ENCODE measurements at places on chromosomes 16 and 17. TPM values are rescaled to one million over a fixed set of nuclear protein-coding genes. Genes with fewer than 3 reads are reported as not detected.

The MGAT5B gene
- total RNA-seq: 0.36 TPM

The CCL7 gene
- total RNA-seq: not detected

The HS3ST3B1 gene
- 8.4 TPM for total RNA-seq

The EPOP gene
- total RNA-seq: 0.89 TPM

The PMFBP1 gene
- 0.84 TPM for total RNA-seq

The CCL8 gene
- not detected for total RNA-seq

The TNK1 gene
- total RNA-seq: 9.9 TPM

The NPIPA3 gene
- 2.9 TPM for total RNA-seq

The ANKRD40CL gene
- total RNA-seq: not detected

The CPHXL2 gene
- total RNA-seq: not detected

The EPX gene
- total RNA-seq: not detected

The MT1M gene
- not detected for total RNA-seq

The NPIPB2 gene
- 8.0 TPM for total RNA-seq

The ZNF629 gene
- total RNA-seq: 1.7 TPM

The PHF23 gene
- total RNA-seq: 3.1 TPM

The ACSM2A gene
- total RNA-seq: not detected

The FBXW10 gene
- not detected for total RNA-seq

The OR3A2 gene
- total RNA-seq: 1.0 TPM

The MMP25 gene
- 0.36 TPM for total RNA-seq

The RNF157 gene
- total RNA-seq: 25.5 TPM

The LPO gene
- not detected for total RNA-seq

The ALOX15B gene
- not detected for total RNA-seq

The MT1H gene
- not detected for total RNA-seq

The PIMREG gene
- not detected for total RNA-seq

The B3GNT9 gene
- 0.58 TPM for total RNA-seq

The PPP1R27 gene
- not detected for total RNA-seq

The XYLT1 gene
- 14.1 TPM for total RNA-seq

The NPB gene
- total RNA-seq: 0.38 TPM

The ZC3H18 gene
- 149 TPM for total RNA-seq
